ENCODE measurements at places on chromosomes 2 and 18. TPM values are rescaled to one million over a fixed set of nuclear protein-coding genes. Genes with fewer than 3 reads are reported as not detected.

Gene IMMT
- total RNA-seq, result 121 TPM

DNA sequence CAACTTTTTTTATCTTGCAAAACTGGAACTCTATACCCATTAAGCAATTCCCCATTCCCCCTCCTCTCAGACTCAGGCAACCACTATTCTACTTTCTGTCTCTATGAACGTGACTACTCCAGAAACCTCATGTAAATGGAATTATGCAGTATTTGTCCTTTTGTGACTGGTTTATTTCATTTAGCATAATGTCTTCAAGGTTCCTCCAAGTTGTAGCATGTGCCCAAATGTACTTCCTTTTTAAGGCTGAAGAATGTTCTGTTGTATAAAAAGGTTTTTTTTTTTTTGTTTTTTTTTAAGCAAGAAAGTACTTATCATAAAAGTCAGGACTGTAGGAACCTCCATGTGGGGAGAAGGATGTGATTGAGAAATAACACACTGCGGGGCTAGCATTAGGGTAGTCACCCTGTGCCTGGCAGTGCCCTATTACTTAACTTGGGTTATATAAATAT is 262.9 kb upstream of the FBXO11 start:
- DNase-seq, result no peak

- DNase-seq, result no peak
Observed at GRCh38 chr2:130198343-130198742, at the start of gene TUBA3E. TUBA3E (minus strand) TSS chr2:130198439; CDS start chr2:130198360, 79 bp downstream.

Gene TSGA10
- total RNA-seq, result 8.0 TPM

Gene LYPD1
- total RNA-seq, result not detected

Gene CXCR4
- total RNA-seq, result 288 TPM
